NCI-H748 treated with DMSO at 0.1 percent for 48 hours (cell line): ENCODE measurements at places on chromosomes 1 and 21.
A peak's percentile ranks its signal among the peaks of the same experiment; 100 is the strongest.

GRCh38 chr1:5980314-5981008, 11.8 kb downstream of the NPHP4 start:
- no peak for DNase-seq

- DNase-seq = no peak
These were observed 7.5 kb upstream of the KCNJ15 start for GRCh38 chr21:38249256-38249655.

- DNase-seq = no peak
These were observed 17.7 kb downstream of the CLDN17 start for GRCh38 chr21:30148906-30149305.

DNA sequence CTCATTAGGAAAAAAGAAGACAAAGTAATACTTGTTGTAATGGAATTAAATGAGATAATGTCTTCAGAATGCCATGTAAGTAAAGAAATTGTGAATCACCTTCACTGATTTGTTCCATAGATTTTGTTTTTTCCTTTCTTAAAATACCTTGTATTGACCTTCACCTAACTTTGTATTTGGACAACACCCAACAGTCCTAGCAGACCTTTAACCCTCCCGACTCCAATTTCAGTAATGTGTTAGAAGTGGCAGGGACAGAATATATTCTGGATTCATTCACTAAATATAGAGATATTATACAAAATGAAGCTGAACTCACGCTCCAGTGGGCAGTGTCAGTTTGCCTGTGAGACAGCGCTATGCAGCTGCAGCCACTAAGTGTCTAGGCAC, 57.9 kb downstream of the UCK2 start:
- DNase-seq = no peak

GRCh38 chr1:207672522-207673130, 27.7 kb downstream of the CR1L start:
- peak; percentile 64 for DNase-seq

GRCh38 chr1:214413315-214413714, 132.4 kb downstream of the SMYD2 start:
- no peak for DNase-seq

DNA sequence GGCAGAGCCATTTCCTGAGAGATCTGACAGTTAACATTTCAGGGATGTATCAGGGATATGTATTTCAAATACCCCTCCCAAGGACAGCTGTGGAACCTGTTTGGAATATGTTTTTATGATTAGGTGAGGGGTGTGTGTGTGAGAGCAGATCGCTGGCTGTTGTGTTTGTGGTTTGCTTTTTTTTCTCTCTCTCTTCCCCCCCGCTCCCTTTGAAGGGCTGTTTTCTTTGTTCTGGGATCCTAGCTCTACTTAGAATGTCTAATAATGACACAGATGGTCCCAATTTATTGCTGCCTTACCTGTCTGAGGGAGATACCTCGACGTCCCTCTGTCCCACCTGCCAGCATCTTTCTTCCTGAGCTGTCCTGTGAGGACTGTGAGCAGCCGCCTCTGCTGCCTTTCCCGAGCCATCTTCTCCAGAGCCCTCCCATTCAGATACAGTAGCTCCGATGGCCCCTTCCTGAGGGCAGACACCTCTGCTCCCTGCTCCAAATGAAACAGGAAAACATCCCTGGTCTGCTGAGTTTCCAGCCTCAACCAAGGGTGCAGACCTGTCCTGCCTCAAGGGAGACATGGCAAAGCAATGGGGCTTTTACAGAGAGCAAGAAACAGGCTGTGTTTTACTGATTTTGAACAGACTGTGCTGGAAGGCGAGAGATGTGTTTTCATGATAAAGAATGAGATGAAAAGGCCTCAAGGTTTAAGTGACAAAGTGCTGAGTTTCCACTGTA, 138.0 kb upstream of the TNR start:
- no peak for DNase-seq

DNA sequence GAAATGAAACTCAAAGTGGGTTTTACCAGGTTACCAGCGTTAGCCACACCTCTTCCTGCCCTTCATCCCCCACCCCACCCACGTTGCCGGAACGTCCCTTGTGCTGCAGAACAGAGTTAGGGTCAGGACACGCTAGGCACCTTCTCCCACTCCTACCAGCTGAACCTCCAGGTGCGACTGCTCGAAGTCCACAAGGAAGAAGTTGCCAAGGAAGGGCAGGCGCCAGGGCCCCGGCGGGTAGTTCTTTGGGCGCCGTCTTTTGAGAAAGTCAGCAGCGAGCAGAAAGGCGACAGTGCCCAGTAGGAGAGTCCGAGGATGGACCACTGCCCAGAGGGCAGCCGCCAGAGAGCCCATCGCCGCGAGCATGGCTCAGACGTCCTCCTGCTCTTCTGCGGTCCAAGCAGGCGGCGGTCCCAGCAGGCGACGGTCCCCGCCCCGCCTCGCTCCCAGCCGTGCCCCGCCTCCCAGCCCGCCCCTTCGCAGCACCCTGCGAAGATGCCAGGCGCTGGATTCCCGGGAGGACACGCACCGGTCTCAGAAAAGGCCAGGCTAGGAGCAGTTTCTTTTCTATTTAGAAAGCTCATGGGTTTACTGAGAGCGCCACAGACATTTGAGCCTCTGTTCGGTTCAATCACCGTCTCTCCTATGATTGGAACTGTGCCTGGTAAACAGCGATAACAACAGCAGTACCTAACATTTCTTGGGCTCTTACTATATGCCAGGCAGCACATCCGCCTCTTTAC, at the start of gene CYP2J2:
Gene CYP2J2, minus strand, starts transcription at position 393 of the 743 bp plus-strand sequence. Its CDS starts 27 bp downstream, at position 366.
- DNase-seq = peak; percentile 64

DNA sequence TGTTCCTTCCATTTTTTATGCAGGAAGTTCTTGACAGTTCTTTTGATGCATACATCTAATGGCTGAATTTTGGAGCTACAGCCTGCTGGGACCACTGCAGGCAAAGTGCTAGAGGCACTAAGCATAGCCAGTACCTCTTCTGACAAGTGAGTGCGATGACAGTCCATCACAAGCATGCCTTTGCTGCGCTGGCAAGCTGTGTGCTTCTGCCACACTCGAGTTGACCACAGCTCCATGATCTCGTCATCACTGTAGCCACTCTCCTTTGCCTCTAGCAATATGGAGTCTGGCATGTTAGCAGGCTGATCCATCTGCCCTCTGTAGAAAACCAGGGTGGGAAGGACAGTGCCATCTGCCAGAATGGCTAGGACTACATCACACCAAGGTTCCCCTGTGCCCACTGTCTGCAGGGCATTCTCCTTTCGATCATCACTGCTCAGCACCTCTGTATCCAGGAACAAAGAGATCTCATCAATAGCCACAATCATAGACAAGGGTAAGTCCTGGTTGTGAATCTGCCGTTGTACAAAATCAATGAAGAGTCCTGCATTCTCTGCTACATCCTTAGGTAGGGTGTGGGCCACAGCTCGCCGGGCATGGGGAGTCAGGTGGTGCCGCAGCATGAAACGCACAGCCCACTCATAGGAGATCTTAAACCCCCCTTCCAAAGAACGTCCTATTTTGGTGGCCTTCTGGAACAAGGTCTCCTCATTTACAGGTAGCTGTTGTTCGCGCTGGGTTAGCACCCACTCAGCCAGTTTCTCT, 6.0 kb downstream of the PSMB4 start:
- no peak for DNase-seq

GRCh38 chr1:37755290-37755689, 9.6 kb downstream of the EPHA10 start:
- DNase-seq = no peak

GRCh38 chr1:26078286-26079177, 11.1 kb upstream of the TRIM63 start:
- DNase-seq = no peak

GRCh38 chr1:19009882-19010321, 53.4 kb upstream of the IFFO2 start:
- DNase-seq = no peak

DNA sequence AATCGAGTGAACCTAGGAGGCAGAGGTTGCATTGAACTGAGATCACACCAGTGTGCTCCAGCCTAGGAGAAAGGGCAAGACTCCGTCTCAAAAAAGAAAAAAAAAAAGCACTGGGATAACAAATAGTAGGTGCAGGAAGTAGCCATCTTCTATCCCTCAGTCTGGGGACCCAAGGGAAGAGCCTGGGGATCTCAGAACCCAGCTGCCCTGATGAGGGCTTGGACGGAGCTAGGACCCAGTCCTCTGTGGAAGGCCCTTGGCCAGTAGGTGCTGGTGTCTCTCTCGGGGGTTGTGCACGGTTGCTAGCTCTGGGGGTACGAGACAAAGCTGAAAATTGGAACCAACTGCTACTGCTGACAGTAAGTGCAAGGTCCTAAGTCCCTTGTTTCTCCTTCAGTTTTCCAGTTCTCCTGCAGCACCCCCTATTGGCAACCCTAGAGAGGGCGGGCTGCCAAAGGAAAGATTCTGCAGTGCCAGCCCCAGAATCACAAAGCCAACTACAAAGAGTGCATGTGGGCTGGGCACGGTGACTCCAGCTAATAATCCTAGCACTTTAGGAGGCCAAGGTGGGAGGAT, 57.6 kb upstream of the KIF1B start:
- DNase-seq = peak; percentile 0

- DNase-seq = no peak
These were observed 43.0 kb downstream of the XPR1 start for GRCh38 chr1:180674603-180675530.

- no peak for DNase-seq
These were observed 58.8 kb downstream of the MRPS6 start for GRCh38 chr21:34132202-34132601.

DNA sequence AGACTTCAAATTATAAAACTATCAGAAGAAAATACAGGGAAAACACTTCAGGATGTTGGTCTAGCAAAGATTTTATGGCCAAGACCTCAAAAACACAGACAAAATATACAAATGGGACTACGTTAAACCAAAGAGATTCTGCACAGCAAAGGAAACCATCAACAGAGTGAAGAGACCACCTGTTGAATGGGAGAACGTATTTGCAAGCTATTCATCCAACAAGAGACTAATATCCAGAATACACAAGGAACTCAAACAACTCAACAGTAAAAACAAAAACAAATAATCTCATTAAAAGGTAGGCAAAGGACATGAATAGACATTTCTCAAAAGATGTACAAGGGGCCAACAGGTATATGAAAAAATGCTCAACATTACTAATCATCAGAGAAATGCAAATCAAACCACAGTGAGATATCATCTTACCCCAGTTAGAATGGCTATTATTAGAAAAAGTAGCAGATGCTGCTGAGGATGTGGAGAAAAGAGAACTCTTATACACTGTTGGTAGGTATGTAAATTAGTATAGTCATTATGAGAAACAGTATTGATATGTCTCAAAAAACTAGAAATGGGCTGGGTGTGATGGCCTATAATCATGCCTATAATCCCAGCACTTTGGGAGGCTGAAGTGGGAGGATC, 112.6 kb downstream of the LRIG2 start:
- DNase-seq = no peak

- no peak for DNase-seq
These were observed 107.6 kb downstream of the NOS1AP start for GRCh38 chr1:162177126-162177525.

DNA sequence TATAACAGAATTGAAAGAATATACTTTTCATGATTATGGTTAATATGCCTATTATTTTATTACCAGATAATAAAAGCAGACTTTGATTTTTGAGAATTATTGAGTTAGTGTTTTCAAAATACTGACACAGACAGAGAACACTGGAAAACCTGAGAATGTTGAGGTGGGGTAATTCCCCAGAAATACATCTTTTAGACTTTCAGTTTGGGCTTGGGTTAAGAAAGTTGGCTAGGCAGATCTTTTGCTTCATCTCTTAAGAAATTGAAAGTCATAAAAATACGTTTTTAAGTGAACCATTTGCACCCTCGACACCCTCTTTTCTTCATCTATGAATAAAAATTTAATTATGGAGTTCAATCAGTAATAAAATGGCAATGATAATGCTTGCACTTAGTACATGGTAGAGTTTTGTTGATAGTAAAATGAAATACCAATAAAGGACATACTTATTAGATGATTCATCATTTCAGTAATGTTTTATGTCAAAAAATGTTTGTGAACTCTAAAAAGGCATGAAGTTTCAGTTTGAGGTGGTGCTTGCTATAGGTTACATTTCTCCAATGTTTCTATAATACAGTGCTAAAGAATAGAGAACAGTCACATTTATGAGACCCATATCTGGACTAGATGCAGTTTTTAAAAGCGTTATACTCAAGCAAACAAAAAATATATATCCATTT, 1.9 kb upstream of the SAMSN1 start:
- DNase-seq = no peak
